ENCODE measurements at places on chromosomes 5 and 9.

GRCh38 chr5:112560371-112560770 lies 141.3 kb upstream of the EPB41L4A start:
- no peak overlapping the region for H3K4me3 ChIP-seq
- H3K27me3 ChIP-seq, result no peaks in the 10 kb centered on the region
- H3K4me1 ChIP-seq, result no peaks in the 10 kb centered on the region
- no peak for DNase-seq
- no peaks in the 10 kb centered on the region for H3K36me3 ChIP-seq

GRCh38 chr5:31783086-31783645 lies 144.2 kb downstream of the PDZD2 start:
- H3K27me3 ChIP-seq, result no peaks in the 10 kb centered on the region
- peak overlapping the region; percentile 71 for H3K27ac ChIP-seq
- H3K36me3 ChIP-seq, result peaks cover 6% of the 10 kb centered on the region
- H3K4me1 ChIP-seq, result peaks cover 63% of the 10 kb centered on the region

DNA sequence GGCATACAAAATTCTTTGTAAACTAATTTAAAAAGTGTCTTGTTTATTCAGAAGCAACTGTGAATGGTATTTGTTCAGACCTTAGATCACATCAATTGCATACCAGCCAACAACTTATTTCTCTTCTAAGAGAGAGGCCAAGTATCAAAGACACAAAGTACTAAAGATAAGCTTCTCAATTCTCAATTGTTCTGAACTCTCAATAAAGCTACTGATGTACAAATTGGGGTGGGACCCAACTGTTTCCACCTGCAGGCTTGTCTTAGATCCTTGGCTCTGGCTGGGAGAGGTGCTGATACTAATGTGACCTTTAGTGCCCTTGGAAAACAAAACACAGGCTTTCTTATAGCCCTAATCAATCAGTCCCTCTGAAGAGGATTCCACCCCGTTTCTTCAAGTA lies 22.1 kb downstream of the XRCC4 start:
- H3K36me3 ChIP-seq, result no peaks in the 10 kb centered on the region
- peaks cover 41% of the 10 kb centered on the region for H3K4me1 ChIP-seq
- no peak for DNase-seq
- H3K27me3 ChIP-seq, result no peaks in the 10 kb centered on the region

DNA sequence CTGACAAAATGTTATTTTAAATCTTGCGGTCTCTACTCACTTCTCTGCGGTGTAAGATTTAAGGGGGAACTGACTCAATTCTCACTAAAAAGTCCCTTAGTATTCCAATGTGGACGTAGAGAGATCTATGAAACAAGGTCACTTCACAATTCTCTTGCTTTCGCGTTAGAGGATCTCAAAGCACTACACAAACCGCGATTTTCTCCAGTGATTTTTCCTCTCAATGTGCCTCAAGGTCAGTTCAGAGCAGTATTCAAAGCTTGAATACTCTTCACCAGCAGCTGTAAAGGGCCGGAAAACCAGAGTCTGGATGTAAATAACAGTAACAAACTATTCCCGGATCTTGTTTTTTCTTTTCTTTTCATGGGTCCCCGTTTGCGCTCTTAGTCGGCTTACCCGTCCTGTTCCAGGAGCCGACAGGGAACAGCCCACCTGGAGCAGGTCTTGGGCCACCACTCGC lies 128.2 kb downstream of the TMEM161B start:
- peaks cover 50% of the 10 kb centered on the region for H3K27me3 ChIP-seq
- no peak for DNase-seq
- H3K4me1 ChIP-seq, result peaks cover 48% of the 10 kb centered on the region
- peak overlapping the region; percentile 56 for H3K27ac ChIP-seq
- H3K4me3 ChIP-seq, result peak overlapping the region; percentile 68
- no peaks in the 10 kb centered on the region for H3K36me3 ChIP-seq

DNA sequence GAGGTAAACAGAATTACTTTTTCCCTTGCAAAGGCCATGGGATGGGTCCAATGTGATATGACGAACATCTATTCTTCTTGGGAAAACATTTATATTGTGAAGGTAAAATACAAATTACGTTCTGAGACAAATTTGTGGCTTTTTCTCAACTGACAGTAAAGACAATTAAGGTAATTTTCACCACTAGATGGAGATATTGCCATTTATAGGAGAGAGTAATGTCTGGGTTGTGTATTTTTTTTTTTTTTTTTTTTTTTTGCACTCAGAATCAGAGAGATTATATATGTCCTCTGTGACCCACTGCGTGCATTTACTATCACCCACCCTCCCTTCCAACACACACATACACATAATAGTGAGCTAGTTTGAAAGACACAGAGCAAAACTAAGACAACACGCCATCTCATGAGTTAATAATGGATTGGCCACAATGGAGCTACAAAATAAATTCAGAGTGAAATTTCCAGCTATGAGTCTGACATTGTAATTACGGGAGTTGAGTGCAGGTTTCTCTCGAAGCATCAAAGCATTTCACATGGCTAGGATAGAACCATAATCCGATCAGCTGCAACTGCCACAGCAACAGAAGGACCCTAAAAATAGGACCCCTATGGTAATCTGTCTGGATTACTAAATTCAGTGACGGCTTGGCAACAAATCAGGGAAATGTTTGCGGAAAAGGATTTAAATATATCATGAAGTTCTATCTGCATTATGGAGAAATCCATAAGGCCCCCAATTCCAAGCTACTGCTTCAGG lies 49.2 kb downstream of the ANXA1 start:
- H3K36me3 ChIP-seq, result no peaks in the 10 kb centered on the region
- no peaks in the 10 kb centered on the region for H3K4me1 ChIP-seq
- no peak overlapping the region for H3K4me3 ChIP-seq
- DNase-seq, result no peak
- peaks cover 16% of the 10 kb centered on the region for H3K27me3 ChIP-seq

GRCh38 chr5:79727451-79728355 lies 38.1 kb downstream of the CMYA5 start:
- H3K36me3 ChIP-seq, result peaks cover 31% of the 10 kb centered on the region
- peak; percentile 54 for DNase-seq
- peaks cover 26% of the 10 kb centered on the region for H3K4me1 ChIP-seq
- H3K27ac ChIP-seq, result peak overlapping the region; percentile 80

DNA sequence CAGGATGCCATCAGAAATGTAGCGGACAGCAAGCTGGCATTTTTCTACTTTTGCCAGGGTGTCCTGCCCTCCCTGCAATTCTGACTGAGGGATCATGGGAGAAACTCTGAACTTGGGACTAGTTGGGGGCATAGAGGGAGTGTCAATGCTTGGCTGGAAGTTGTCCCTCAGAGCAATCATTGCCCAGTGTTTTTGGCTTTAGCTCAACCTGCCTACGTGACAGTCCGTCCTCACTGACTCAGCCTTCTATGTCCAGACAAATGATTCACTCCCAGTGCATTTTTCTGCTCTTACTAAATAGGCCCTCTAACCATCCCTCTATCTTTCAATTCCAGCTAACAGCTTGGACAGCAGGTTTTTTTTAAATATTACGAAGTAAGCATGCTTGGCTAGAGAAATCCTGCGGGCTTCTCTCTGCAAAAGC lies 627.4 kb downstream of the TLR4 start:
- H3K4me1 ChIP-seq, result no peaks in the 10 kb centered on the region
- no peak overlapping the region for H3K4me3 ChIP-seq
- H3K27ac ChIP-seq, result no peak overlapping the region
- H3K27me3 ChIP-seq, result no peaks in the 10 kb centered on the region

DNA sequence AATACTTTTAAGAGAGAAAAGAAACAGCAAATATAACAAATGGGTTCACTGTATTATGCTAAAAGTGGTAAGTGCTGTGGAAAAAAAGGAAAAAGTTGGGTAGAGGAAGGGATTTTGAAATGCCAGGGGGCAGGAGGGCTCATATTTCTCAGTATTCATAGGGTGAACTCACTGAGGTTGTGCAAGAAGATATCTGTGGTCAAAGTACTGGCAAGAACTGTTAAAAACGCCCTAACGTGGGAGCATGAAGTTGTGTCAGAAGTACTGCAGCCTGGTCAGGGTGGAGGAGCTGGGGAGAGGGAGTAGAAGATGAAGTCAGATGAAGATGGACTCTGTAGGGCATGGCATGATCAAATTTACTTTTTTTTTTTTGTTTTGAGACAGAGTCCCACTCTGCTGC lies 31.2 kb upstream of the SLC28A3 start:
- H3K27ac ChIP-seq, result no peak overlapping the region
- H3K4me3 ChIP-seq, result no peak overlapping the region
- DNase-seq, result no peak
- no peaks in the 10 kb centered on the region for H3K36me3 ChIP-seq

- no peak for DNase-seq
- H3K4me1 ChIP-seq, result peaks cover 15% of the 10 kb centered on the region
- H3K36me3 ChIP-seq, result no peaks in the 10 kb centered on the region
- no peak overlapping the region for H3K4me3 ChIP-seq
- no peak overlapping the region for H3K27ac ChIP-seq
These were observed 268.9 kb downstream of the ENC1 start for GRCh38 chr5:74371621-74372020.

DNA sequence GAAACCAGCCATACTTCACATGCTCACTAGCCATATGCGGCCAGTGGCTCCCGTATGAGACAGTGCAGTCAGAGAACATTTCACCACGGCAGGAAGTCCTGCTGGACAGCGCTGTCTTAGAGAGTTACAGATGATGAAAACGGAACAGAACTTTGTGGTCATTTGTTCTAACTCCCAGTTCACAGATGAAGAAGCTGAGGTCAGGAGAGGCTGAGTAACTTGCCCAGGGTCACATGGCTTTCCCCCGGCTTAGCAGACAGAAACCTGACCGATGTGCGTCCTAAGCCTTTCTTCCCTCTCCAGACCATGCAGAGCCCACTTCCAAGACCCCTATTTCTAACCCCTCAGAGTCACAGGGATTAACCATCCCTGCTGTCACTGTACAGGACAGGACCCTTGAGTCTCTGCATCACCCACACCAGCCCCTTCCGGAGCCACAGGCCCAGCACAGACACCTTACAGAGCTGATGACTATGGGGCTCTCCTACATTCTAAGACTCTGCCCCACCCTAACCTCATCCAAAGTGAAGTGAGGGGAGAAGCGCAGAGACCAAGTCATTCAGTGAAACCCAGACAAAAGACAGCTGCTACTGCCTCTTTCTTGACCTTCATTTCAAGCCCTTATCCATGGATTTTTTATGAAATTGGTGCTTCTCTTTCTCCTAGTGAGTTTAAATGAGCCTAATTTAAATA lies 86.9 kb downstream of the PTPN3 start:
- DNase-seq, result no peak
- H3K4me1 ChIP-seq, result peaks cover 33% of the 10 kb centered on the region
- H3K4me3 ChIP-seq, result no peak overlapping the region
- no peaks in the 10 kb centered on the region for H3K27me3 ChIP-seq

DNA sequence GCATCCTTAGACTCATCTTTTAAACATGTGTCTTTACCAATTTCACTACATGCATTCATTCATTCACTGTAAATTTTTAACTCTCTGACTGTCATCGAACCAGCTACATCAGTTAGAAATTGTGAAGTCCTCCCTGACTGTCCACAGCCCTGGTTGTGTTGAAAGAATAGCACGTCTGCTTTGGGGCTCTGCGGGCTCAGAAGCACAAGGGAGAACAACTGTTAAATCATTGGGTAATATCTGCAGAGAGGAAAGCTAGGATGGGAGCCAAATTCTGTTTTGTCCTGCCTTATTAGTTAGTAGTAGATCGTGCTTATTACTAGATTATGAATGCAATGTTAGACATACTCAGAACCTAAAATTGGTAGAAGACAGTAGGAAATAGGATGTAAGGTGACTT lies 26.3 kb upstream of the FAM120AOS start:
- H3K36me3 ChIP-seq, result peaks cover 22% of the 10 kb centered on the region
- no peak for DNase-seq
- H3K4me1 ChIP-seq, result peaks cover 72% of the 10 kb centered on the region

DNA sequence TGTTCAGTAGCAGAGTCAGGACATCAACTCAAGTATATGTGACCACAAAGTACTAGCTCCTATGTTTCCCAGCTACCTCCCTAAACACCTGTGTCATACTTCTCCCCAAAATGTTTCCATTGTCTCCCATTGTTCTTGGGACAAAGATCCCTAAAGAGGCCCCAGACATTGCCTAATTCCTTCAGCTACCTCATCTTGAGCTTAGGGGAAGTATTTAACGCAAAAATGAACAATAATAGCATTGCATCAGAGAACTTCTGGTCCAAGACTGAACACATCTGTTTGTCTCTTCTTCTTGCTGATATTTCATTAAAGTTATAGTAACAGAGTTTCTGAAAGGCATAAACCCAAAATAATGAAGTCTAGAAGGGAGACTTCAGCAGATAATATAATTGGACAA lies 430.8 kb downstream of the MTRR start:
- H3K4me3 ChIP-seq, result no peak overlapping the region
- no peaks in the 10 kb centered on the region for H3K4me1 ChIP-seq
- no peaks in the 10 kb centered on the region for H3K27me3 ChIP-seq
- H3K27ac ChIP-seq, result no peak overlapping the region

DNA sequence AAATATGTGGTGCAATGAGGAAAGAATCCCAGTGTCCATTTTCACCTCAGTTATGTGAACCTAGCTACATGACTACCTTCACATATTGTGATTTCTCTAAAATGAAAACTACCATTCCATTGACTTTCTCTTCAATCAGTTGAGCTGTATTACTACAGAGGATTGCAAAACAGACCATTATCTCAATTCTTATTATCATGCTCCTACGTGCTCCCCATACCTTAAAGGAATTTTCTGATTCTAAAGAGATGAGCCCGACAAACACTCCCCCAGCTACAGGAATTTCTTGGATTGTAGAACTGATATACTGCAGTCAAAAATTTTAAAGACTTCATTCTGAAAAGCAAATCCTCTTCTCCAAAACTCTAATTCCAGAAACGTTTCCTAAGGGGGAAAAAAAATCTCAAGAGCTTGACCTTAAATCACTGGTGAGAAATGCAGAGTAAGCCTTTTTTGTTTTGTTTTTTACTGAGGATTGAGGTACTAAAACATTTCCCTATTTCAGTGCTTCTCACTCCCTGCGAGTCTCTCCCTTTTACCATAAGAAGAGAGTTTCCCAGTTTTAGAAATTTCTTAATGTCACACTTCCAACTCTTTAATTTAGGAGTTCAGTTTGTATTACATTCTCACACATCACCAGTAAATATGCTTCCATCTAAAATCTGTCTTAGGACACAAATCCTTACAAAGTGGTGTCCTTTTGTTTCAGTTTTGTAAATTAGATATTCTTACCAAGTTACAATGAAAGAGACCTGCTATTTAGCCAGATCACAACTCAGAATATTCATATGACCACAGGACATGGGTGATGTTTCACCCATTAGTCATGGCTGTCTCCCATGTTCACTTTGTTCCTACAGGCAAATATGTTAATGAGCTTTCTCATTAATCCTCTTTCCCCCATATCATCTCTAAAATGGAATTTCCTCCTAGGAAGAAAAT lies 203.8 kb downstream of the TSSK1B start:
- H3K4me1 ChIP-seq, result peaks cover 75% of the 10 kb centered on the region
- no peaks in the 10 kb centered on the region for H3K27me3 ChIP-seq
- H3K36me3 ChIP-seq, result no peaks in the 10 kb centered on the region
- no peak for DNase-seq
- peak overlapping the region; percentile 70 for H3K27ac ChIP-seq
- no peak overlapping the region for H3K4me3 ChIP-seq

GRCh38 chr9:86486891-86487837 lies 133.0 kb upstream of the TUT7 start:
- no peak overlapping the region for H3K4me3 ChIP-seq
- peaks cover 4% of the 10 kb centered on the region for H3K4me1 ChIP-seq
- no peaks in the 10 kb centered on the region for H3K27me3 ChIP-seq

- H3K4me1 ChIP-seq, result no peaks in the 10 kb centered on the region
- H3K27ac ChIP-seq, result no peak overlapping the region
- H3K4me3 ChIP-seq, result no peak overlapping the region
- no peaks in the 10 kb centered on the region for H3K27me3 ChIP-seq
These were observed 129.0 kb downstream of the TLE4 start for GRCh38 chr9:79700607-79701360.
